ENCODE measurements at places on chromosomes 4 and X.

GRCh38 chr4:165331359-165331758 lies 3.9 kb downstream of the MSMO1 start:
- DNase-seq: no peak

DNA sequence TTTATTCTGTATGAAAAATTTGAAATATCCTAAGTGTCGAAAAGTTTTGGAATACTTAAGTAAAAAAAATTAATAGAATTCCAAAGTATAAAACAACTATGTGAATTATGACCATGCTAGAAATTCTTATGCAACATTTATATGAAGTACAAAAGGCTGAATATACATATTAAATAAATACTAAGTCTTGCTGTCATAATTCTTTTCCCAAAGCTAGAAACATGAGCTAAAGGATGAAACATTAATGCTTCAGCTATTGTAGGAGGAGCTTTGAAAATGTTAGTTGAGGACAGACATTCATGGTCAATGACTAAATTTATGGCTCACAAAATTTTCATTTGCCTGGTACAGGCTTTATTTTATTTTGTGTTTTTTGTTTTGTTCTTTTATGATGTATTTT lies 207.3 kb downstream of the GABRB1 start:
- no peak for DNase-seq

- no peak for DNase-seq
Observed at GRCh38 chrX:13721819-13722519, 12.5 kb downstream of the TRAPPC2 start.

GRCh38 chr4:88646528-88647280 lies 50.9 kb downstream of the NAP1L5 start:
- DNase-seq: no peak

DNA sequence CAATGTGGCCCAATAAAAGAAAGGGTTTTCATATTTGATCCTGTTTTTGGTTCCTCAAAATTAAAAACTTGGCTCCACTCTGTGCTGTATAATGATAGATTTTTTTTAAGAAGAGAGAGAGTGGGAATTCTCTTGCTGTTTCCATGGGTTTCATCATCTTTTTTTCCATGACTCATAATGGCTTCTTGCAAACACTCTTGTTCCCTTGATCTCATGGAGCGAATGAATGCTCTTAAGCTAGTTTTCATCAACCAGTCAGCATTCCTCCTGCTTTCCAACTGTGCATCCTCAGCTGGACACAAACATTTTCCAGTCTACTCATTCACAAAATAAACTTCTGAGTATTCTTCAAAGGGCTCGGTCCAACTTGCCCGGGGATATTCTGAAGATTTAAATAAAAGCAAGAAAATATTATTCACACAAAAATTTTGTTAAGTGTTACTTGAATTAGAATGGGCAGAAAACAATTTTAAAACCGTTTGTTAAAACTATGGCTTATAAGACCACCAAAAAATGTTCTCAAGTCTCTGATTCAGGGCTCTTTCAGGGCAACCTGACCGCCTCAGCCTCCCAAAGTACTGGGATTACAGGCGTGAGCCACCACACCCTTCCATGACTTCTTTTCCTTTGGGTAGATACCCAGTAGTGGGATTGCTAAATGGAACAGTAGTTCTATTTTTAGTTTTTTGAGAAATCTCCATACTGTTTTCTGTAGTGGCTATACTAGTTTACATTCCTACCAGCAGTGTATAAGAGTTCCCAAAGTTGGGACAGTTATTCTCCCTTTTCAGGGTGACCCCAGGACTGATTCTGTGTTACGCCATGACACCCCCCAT lies 64.7 kb downstream of the TMEM156 start:
- no peak for DNase-seq

- DNase-seq: no peak
Observed at GRCh38 chr4:16636912-16637630, 261.4 kb downstream of the LDB2 start.

- no peak for DNase-seq
Observed at GRCh38 chrX:101078716-101079598, at the start of gene TMEM35A. Gene TMEM35A, plus strand, starts transcription at chrX:101078879. Its CDS starts 124 bp downstream, at chrX:101079003.

DNA sequence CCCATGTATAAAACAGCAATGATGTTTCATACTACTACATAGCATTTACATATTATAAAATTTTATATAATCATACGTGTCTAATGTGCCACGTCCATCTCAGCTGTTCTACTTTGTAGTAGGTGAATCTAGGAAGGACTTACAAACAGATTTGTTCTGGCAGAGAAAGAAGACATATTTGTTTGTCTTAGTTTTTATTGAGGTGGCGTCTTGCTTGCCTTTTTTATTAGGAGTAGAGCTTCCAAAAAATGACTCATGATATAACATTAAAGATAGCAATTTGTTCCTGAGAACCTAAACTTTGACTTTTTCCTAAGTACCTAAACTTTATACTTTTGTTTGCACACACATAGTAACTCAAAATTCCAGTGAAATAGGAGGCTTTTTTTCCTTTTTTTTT lies 64.6 kb downstream of the CLDN22 start:
- no peak for DNase-seq

DNA sequence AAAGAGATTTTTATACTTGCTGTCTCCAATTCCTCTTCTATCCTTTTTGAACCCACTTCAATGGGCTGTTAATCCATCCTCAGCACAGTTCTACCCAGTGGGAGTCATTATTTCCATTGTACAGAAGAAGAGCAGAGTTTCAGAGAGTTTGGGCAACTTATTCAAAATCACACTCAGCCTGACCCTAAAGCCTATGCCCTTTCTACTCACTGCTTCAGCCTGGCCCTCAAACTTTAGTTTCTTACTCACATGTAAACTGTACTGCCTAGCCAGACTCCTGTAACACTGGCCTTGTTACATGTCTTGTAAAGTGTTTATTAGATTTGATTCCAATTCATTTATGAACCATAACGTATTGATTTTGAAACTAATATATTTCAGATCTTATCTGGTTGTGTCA lies 25.1 kb upstream of the USO1 start:
- DNase-seq: no peak

- no peak for DNase-seq
Observed at GRCh38 chr4:69781458-69782418, 21.3 kb upstream of the SULT1B1 start.

DNA sequence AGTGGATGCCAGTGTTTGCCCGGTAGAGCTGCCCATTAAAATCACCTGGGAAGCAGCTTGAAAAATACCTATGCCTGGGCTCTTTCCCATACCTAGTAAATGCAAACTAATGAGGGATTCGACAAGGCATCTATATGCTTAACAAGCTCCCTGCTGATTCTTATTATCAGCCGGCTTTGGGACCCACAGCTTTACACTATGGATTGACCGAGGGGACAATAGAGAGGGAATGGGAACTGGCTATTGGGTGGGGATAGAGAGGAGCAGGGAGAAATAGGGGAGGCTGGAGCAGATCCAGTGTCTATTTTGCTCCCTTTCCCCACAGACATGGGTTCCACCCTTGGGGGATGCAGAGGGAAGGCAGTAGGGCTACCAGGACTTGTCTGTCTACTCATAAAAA lies 103.1 kb upstream of the TEX13D start:
- no peak for DNase-seq

DNA sequence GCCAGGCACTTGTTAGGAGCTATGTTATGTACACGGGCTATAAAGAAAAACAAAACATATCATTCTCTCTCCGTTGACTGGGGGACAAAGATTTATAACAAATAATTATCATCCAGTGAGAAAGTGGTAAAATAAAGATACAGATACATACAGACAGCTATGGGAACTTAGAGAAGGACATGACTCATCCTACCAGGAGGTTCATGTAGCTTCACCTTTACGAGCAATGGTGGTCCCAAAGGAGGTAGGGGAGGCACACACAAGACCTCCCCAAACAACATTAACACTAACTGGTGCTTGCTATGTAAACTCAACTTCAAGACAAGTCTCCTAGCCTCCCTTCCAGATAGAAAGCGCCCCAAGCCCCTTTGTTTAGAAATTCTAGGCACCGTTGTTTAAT lies 8.9 kb downstream of the AMBN start:
- DNase-seq: no peak

GRCh38 chr4:184462724-184463123 lies 11.6 kb downstream of the IRF2 start:
- no peak for DNase-seq

DNA sequence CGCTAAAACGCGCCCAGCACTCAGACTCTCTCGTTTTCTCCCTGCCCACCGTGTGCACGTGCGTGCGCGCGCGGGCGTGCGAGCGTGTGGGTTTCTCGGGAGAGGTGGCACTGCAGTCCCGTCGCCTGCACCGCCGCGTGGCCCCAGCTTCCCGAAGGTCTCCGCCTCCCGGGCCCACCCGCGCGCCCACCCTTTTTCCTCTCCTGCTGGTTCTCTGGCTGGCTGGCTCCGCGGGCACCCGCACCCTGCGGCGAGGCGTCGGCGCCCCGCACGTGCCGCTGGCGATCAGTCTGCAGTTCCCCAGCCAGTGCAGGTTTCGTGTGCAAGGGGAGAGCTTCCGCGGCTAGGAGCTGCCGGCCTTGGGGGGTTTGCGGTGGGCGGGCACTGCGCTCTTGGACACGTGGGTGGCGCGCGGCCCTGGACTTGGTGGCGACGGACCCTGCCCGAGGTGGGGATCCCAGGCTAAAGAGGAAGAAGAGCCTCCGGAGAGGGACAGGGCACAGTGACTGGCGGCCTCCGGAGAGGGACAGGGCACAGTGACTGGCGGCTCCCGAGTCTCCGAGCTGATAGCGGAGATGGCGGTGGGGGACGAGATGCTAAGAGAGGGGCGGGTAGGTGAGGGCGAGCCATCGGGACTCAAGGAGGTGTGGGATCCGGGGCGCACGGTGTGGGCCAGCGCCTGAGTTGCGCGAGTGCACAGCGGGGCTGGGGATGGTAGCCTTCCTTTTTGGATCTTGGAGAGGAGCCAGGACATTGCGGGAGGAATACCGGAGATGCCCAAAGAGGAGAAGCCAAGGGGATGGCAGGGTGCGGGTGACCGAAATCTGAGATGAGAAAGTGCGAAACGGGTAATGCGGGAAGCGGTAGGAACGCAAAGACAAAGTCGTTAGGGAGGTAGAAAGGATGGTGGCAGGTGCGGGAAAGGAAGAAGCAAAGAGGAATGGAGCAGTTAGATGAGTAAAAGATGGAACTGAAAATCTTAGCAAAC lies at the start of gene FAM184B:
FAM184B (minus strand) TSS at position 322 of the 988 bp plus-strand sequence. CDS start 322 bp downstream, outside the sequence.
- DNase-seq: no peak

DNA sequence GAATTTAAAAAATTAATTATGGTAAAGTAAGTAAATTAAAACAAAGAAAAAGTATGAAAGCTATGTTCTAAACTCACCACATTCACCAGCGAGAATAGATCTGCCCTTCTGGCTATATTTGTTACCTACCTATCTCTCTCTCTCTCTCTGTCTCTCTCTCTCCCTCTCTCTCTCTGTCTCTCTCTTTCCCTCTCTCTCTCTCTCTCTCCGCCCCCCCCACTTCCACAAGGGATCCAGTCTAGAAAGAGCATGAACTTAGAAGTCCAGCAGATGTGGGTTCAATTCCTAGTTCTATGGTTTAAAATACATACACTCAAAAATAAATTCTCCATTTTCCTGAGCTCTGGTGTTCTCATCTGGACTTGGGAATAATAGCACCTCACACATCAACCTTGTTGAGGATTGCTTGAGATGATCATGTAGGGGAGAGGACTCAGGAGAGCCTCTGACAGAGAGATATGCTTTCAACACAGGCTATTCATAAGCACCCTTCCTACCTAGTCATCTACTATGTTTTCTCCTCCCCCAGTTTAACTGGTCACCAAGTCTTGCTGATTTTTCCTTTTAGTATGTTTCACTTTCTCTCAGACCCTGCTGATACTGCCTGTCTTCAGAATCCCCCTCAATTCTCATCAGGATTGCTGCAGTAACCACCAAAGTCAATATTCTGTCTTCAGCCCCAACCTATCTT lies 64.7 kb downstream of the SLC7A11 start:
- DNase-seq: no peak

- DNase-seq: no peak
Observed at GRCh38 chrX:66200050-66200664, 36.1 kb downstream of the HEPH start.

DNA sequence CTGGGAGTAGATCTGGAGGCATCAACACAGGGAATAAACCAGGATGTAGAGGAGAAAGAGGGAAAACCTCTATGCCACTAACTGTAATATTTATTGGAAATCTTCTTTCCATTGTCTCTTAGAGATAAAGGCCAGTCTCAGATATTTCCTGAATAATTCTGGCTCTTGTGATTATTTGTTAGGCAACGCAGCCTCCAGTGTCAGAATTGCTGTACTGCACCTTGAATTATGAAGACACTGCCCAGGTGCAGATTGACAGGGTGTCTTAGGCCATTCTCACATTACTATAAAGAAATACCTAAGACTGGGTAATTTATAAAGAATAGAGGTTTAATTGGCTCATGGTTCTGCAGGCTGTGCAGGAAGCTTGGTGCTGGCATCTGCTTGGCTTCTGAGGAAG lies 100.7 kb upstream of the ZDHHC15 start:
- DNase-seq: no peak

DNA sequence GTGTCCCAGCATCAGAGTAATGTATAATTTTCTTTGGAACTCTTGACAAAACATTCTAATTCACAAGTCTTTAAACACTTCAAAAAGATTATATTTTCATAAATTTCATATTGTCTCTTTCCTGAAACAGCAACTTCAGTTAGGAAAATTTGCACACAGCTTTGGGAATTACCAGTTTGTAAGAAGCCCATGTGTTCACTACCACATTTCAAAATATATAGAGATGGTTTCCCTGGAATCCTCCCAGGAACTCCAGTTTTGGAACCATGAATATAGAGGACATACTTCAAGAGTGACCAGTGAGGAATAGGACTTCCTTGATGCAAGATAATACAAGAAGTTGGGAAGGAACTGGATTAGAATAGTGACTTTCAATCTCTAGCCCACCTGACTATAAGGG lies 28.7 kb upstream of the HPGDS start:
- DNase-seq: no peak

DNA sequence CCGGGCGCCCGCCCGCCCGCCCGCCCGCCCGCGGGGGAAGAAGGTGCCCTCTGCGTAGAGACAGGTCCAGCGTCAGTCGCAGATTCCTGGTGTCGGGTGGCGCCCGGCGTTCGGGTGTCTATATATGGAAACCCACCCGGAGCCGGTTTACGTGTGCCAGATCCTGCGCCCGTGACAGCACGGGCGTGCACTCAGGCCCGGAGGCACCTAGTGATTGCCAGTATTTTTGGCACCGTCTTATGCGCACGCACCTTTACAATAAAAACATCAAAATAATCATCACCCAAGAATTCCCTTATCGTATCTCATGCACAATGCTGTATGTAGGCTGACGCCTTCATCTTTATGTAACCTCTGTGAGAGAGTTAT lies 519 bp downstream of the SLC25A4 start:
- no peak for DNase-seq

DNA sequence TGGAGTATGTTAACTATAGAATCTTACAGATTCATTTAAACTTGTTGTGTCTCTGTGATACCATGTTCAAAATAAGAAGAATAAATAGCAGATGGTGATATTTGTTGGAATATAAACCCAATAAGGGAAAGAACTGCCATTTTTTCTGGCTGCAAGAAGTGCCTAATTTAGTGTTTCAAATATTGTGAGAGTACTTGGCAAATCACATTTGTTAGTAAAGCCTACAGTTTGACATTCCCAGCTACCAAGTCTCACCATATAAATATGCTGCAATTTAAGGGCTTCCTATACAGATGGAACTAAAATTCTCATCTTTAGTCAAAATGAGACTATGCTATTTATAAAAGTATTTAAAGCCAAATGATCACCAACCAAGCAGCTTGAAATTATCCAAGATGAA lies 96.0 kb upstream of the WDFY3 start:
- no peak for DNase-seq

GRCh38 chrX:54422168-54422567 lies 18.0 kb upstream of the TSR2 start:
- no peak for DNase-seq

- DNase-seq: no peak
Observed at GRCh38 chrX:144627947-144628346, 619.4 kb upstream of the SPANXN1 start.
